ENCODE measurements at places on chromosomes 2 and 18.

- DNase-seq, result no peak
These were observed 47.1 kb downstream of the KCMF1 start for GRCh38 chr2:85018049-85018447.

DNA sequence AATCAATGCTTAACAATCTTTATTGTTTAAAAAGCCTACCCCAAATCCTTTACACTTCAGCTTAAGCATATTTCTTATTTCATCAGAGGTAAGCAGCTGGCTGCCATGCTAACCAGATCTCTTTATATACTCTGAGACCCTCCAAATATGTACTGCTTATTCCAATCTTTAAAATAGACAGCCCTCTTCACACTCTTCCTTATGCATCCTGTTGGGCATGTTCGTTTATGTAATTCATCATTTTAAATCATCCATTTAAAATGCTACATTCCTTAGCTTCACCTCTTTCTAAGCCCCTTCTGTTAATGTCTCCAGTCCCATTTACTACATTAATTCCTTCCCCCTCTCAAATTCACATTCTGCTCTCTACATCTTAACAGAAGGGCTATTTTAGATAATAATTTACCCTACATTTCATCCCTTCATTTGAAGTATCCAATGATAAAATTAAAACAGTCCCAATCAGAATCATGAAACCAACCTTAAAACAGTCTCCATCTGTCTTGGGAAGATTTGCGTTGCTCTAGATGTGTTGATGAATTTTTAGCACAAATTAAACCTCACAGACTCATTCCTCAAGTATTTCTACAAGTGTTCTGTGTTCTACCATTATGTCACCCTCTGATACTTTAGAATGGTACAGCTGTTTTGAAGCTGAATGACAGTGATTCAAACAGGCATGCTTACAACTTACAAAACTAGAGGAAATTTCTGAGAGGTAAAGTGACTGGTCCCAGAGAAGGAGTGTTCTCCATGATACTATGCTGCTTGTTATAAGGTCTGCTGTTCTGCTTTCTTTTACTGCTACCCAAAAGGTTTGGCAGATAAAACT, 59.1 kb downstream of the ZNF385B start:
- no peak for DNase-seq

DNA sequence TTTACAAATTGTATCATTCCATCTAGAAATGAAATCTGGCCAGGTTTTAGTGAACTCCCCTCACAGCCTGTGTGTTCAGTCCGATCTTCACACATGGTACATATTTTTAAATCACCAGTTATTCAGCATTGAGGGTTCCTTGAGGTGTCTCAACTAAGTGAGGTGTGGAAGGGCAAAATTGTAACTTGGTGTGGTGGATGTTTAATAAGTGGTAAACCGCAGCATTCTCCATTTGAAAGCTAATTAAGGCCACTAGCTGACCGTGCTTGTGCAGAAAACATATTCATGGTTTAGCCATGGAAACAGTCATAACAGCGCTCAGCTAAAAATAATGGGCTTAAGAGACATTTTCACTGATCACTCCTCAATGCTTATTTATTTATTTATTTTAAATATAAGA, 786.2 kb upstream of the FANCL start:
- no peak for DNase-seq

GRCh38 chr18:69257861-69258458, 142.7 kb upstream of the DOK6 start:
- DNase-seq, result no peak

DNA sequence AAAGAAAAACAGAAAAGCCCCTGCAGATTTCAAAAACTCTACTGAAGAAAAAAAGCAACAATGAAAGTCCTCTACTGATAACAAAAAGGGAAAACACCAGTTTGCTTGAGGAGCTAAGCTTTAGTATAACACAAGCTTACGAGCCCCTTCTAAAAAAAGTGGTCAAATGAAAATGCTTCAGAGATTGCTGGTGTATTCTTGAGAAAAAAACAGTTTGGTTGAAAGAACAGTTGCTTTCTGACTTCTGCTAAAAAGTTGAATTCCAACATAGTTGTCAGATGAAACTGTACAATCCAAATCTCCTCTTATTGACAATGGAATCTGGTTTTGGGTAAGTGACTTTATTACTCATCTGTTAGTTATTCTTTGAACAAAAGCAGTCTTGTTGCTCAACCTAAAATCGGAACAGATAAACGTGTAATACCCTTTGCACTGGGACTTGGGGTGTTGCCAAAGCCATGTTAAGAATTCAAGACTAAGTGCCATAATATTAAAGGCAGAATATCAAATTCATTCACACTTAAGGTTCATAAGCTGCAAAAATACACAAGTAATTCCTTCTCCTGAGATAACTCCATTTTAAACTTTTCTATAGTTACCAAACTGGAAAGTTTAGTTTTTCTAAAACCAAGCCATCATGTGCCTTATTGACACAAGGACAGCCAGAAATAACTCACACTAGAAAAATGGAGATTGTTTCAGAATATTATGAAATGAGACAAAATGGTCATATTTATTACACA, 45.3 kb upstream of the SPAG16 start:
- no peak for DNase-seq

- no peak for DNase-seq
These were observed 117.4 kb downstream of the KCNF1 start for GRCh38 chr2:11029136-11029535.

- DNase-seq, result no peak
These were observed 53.5 kb downstream of the NXPH2 start for GRCh38 chr2:138726681-138727080.

DNA sequence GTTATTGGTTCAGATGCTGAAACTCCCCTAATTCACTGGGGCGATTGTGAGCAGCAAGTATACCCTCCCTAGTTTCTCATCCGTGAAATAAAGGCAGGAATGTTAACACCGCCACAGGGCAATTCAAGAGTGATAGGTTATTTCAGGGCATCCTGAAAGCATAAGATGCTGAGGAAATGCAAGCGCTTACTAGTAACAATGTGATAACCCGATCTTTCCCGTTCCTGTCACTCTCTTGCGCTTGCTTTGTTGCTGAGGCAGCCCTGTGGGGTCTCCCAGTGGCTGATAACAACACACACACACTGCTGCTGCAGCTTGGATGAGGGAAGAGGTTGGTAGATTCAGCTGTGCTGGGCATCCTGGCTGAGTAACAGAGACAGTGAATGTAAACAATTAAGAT, 259.3 kb downstream of the AGPS start:
- DNase-seq, result no peak

DNA sequence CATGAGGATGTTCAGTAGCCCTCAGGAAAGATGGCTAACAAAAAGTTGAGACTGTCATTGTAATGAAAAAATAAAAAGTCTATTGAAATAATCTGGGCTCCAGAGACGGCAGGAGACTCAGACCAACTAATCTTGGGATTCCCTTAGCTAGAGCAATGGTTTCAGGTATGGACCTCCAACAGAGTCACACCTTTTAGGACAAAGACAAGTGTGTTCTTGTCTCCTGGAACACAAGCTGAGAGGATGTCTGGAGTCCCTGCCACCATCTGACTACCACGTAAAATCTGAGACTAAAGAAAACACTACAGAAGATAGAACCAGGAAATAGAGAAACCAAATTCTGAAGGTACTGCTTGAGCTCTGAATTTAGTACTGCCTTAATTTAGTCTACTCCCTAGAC, 103.3 kb upstream of the RBBP8 start:
- DNase-seq, result no peak

- DNase-seq, result peak; percentile 31
These were observed 852 bp downstream of the POLI start for GRCh38 chr18:54269893-54270844.

Measured in stimulated activated CD8-positive, alpha-beta memory T cell treated with anti-CD3 and anti-CD28 coated beads, Interleukin-4, amount 100 ng/mL, for 24 hours (primary cell).